ENCODE measurements at places on chromosomes 3 and 15.

DNA sequence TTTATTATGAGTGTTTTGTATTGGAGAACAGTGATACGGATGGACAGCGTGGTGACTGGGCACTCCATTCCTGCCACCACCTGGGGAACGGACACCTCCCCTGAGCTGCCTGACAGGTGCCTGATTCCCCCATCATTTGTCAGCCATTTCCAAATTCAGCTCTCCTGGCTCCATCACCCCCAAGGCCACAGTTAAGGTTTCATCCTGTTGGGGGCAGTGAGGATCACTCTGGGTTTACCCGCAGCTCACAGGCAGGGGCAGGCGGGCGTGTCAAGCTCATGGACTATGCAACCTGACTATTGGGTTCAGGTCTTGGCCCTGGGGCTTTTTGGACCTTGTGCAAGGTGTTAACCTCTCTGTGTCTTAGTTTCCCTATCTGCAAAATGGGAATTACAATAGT is 76.3 kb downstream of the RAB11A start:
- no peak for DNase-seq

DNA sequence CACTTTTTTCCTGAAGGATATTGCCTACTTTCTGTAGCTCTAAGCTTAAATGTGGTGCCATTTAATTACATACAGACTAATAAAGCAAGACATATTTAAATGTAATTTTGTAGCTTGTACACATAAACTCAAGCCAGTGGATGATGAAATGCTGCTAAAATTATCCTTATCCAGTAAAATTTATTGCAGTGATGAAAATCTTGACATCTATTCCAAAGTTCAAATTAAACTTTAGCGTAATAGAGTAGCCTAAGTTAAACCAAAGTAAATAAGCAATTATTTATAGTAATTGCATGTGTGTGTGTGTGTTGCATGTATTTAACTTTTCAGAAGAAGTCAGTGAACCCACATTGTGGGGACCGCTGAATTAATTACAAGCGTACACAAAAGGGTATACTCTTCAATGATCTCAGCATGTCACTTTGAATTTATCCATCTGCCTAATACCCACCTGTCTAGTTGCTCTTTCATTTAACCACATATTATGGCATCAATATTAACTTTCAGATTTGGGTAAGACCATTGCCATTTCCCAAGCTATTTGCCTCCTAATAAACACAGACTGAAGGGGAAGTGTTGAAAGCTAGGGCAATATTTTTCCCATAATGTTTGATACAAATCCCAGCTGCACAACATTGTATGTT is 85.0 kb downstream of the MECOM start:
- DNase-seq: no peak

DNA sequence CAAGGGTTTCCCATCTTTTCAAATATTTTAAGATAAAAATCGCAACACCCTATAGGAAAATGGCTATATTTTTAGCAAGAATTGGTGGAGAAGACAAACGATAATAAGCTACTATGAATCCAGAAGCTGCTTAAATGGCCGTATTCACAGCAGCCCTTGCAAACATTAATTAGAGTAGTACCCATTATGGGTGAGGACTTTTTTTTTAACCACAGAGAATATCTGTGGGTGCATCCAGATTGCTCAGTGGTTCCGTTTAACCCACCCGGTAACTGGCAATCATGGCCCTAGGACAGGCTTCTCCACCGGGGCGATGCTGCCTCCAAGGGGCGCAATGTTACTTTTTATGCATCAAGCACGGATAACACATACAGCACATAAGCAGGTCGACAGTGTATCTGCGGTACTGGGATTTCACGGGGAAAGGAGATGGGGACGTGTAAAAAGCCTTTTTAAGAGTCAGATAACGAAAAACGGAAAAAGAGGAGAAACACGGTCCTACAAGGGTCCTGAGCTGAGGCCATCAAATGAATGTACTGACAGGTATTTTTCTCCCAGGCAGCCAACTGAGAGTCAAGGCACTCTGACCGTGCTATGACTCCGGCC is 968 bp upstream of the TMEM266 start:
- no peak for DNase-seq

DNA sequence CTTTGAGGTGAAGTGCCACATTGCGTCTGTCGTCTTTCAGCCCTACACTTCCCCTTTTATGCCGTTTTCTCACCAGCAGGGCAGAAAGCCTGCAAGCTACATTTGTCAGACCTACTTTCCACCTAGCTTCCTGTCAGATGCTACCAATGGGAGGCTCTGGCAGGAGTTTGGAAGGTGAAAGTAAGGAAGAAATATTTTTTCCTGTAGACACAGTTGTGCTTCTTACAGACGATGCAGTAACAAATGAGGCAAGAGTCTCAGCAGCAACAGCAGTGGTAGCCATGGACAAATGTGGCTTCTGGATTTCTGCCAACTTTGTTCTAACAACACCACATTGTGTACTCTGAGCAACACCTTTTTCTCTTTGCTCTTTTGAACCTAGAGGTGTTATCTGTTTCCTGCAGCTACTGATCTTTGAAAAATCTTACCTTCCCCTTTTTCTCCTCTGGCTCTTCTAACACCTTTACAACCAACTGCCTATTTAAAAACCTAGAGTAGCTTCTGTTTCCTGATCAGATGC is 70.6 kb upstream of the STT3B start:
- no peak for DNase-seq

DNA sequence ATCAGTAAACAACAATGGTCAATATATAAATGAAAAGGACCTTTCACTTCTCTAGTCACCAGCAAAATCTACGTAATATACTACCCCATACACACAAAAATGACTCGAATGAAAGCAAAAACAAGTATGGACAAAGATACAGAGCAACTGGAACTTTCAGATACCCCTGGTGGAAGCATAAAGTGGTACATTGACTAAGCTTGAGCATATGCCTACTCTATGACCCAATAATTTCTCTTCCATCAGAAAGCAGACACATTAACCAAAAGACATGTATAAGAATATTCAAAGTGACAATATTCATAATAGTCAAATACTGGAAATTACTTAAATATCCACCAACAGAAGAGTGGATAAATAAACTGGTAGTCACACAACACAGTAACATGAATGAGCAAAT is 86.0 kb downstream of the EFL1 start:
- no peak for DNase-seq

GRCh38 chr3:73773233-73773632 is 148.5 kb upstream of the PDZRN3 start:
- no peak for DNase-seq

GRCh38 chr15:47844437-47844836 is 127.1 kb downstream of the SEMA6D start:
- no peak for DNase-seq

- DNase-seq: no peak
Measured at GRCh38 chr3:100609963-100610362, 562 bp downstream of the ADGRG7 start.

DNA sequence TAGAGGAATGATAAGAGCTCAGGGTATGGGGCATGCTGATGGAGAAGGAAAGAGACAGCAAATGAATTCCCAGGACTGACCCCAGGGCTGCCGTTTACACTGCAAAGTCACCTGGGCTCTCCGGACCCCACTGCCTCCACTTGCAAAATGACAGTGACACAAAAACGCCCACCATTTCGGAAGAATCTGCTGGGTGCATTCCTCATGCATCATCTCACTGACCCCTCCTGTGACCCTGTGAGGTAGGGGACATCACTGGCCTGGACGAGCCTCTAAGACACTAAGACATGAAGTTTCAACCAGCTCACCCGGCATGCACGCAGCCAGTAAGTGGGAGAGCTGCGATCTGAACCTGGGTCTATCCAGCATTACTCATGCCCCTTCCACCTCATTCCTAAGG is 60.3 kb downstream of the PCSK6 start:
- DNase-seq: no peak

DNA sequence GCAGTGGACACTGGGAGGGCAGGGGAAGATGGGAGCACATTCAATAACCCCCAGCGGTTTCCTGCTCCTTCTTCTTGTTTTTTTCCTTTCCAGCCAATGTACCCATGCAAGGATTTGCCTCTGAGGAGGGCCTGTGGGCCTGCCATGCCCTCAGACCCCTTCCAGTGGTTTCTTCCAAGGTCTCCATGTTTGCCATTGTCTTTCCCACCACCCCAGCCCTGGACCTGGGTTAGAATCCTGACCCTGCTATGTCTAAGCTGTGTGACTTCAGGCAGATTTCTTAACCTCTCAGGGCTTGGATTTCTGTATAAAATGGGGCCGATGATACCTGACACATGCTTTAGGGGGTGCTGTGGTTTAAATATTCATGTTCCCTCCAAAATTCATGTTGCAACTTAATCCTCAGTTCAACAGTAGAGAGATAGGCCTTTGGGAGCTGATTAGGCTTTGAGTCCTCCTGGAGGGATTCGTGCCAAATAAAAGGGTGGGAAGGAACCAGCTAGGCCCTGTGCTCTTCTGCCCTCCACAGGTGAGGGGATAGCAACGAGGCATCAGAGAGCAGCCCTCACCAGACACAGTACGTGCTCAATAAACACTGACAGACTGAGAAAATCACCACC is 46.3 kb upstream of the FLNB start:
- DNase-seq: no peak

DNA sequence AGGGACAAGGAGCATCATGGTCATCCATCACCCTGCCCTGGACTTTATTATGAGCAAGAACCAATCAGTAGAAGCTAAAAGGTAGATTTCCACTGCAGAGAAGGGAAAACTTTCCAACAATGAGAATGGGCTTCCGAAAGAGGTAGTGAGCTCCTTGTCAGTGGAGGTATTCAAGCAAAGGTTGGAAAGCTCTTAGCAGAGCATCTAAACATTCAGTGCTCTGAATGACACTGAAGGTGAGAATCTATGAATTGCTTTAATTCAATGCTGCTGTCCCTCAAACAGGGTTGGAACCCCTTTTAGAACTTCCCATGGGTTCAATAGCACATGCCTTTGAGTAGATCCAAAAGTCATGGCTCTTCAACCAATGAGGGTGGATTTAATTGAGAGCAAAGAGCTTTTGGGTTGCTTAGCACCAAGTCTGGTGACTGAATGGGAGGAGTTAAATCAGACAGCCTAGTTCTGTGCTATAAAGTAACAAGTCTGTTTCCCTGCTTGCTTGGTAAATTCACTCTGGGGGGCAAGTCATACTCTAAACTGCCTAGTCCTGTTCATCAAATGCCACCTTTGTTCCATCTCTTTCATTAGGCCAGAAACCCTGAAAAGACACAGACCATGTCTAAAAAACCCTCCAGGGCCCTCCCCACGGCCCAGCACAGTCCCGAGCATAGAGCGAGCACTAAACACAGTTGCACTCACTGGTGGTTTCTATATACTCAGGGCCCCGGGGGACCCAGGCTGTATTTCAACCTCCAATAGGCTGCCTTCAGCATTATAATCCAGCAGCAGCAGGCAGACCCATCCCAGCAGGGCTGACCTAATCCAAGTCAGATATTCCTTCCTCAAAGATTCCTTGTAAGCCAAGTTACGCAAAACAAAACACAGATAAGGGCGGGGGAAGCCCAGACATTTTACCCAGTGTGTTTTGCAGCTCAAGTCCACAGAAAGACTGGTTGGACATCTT is 161.2 kb downstream of the MEGF11 start:
- DNase-seq: no peak

- DNase-seq: no peak
Measured at GRCh38 chr3:56748663-56749231, 53.0 kb downstream of the ARHGEF3 start.

- no peak for DNase-seq
Measured at GRCh38 chr3:113431811-113432210, 9.5 kb downstream of the CFAP44 start.

GRCh38 chr3:178768072-178768864 is 232.0 kb downstream of the KCNMB2 start:
- DNase-seq: no peak
